ENCODE measurements at places on chromosomes 3 and 15.

- no peak for DNase-seq
These were observed 3.2 kb downstream of the IMPDH2 start for GRCh38 chr3:49025793-49026520.

DNA sequence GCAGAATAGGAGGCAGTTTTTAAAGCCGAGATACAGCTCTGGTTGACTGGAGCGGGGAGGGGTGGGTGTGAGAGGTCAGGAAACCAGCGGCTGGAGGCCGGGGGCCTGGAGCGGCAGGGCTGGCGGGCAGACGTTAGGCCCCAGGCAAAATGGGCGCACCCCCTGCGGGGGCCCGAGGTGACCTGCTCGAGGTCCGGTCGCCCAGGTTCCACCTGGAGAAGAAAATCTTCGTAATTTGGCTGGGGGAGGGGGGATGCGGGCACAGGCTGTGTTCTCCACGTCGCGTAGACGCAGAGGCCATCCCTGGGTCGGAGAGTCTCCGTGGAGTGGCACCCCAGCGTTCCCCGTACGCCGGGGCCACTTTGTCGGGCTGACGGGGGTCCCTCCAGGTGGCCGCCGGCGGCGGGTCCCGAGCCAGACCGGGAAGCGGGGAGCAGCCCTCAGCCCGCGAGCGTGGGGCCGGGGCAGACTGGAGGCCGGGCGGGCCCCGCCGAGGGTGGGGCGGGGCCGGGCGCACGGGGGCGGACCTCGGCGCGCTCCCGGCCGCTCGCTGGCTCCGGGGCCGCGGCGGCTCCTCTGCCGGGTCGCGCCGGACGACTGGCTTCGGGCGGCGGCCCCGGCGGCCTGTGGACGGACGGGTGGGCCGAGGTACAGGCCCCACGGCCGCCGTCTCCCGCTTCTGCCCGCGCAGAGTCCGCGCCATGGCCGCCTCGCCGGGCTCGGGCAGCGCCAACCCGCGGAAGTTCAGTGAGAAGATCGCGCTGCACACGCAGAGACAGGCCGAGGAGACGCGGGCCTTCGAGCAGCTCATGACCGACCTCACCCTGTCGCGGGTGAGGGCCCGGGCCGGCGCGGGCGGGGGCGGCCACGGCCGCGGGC, at the start of gene CRTC3:
Gene CRTC3, plus strand, starts transcription at position 553 of the 879 bp plus-strand sequence. Its CDS starts 149 bp downstream, at position 702.
- no peak for DNase-seq

- DNase-seq, result no peak
These were observed 18.8 kb downstream of the THAP10 start for GRCh38 chr15:70873232-70874054.

- DNase-seq, result no peak
These were observed 89.5 kb downstream of the MYH15 start for GRCh38 chr3:108420926-108421325.

DNA sequence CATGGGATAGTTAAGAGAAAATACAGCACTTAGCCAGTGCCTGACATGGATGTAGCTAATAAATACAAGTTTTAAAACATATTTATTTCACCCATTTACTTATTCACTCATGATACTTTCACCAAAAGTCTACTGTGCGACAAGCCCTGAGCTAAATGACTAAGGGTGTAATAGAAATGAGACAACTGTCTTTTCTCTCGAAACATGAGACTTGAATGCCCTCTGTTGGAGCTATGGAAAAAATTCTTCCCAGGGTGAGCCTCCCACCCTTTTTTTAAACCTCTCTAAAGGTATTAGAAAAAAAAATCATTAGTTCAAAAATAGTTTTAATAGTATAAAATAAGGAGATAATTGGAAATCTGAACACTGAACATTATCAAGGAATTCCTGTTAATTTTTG, 24.3 kb upstream of the RPL14 start:
- no peak for DNase-seq

GRCh38 chr3:121481106-121481880, 64.5 kb downstream of the POLQ start:
- no peak for DNase-seq

DNA sequence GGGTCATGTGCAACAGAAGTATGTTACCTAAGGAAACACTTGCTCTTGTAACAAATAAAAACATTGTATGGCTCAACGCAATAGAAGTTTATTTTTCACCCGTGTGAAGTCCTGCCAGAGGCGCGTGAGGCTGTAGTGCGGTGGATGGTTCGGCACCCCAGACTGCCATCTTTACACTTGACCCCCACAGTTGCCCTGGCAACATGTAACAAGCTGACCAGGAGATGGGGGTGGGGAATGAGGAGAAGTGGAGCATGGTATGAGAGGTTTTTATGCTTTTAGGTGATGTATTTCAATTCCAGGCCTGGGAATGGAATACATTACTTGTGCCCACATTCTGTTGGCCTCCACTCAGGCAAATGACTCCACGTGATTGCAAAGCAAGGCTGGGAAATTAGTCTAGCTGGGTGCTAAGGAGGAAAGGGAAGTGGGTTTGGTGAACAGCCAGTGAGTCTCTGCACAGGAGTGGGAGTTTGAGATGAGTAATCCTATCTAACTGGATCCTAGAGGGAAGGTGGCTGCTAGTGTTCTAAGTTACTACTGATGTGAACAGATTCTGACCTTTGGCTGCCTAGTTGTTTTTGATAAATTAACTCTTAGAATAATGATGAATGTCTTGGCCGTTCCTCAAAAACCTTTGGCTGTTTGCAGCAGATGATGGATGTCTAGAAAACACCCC, 33.8 kb upstream of the GREM1 start:
- DNase-seq, result no peak

DNA sequence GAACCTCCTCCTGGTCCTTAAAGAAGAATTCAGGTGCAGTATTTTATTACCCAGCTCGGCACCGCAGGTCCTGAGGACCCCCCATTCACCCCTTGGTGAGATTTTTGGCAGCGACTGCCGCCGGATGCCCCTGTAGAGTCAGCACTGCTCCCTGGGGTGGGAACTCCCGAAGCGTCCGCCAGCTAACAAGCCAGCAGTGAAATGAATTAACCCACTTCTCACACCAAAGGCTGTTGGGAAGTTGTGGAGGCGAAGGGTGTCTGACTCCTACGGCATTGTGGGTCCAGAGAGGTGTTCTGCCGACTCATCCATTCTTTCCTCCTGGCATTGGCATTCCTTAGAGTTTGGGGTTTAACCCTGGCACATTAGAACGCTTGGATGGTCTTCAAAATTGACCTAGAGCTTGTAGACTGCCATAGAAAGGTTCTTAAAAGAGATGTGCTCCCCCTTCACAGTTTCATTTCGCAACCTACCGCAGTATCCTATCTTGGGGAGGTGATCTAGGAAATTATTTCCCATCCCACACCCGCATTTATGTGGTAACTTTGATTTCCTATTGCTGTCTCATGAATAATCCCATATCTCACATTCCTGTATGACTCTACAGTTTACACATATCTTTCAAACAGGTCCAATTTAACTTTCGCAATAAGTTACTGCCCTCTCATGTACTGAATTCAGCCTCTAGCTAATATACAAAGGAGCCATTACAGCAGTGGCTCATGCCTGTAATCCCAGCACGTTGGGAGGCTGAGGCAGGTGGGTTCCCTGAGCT, 879 bp upstream of the EIF5A2 start:
- no peak for DNase-seq

DNA sequence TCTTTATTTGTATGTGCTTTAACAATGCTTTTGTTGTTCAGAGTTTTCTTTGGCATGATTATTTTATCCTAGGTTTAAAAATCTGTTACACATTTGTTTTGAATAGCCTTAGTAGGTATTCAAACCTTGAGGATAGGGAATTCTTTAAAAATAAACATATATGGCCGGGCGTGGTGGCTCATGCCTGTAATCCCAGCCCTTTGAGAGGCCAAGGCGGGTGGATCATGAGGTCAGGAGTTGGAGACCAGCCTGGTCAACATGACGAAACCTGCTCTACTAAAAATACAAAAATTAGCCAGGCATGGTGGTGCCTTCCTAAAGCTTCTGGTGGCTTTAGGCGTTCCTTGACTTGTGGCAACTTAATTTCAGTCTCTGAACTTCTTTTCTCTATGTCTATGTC, 743.3 kb upstream of the EPHA6 start:
- no peak for DNase-seq

DNA sequence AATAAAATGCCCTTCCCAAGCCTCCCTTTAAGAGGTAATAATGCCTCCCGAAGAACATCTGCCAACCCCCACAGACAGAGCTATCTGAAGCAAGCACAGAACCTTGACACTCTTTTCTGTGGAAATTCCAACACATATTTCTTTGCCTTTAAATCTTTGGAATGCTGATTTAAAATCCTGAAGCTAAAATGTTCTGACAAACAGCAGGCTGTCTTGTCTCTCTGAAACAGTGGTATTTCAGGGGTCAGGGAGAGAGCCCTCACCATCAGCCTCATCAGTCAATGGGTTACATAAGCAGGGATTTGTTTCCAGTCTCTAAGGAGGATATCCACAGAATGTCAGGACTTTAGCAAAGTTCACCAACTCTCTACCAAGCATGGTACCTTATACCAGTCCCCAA, 27.8 kb upstream of the ARHGEF3 start:
- no peak for DNase-seq

DNA sequence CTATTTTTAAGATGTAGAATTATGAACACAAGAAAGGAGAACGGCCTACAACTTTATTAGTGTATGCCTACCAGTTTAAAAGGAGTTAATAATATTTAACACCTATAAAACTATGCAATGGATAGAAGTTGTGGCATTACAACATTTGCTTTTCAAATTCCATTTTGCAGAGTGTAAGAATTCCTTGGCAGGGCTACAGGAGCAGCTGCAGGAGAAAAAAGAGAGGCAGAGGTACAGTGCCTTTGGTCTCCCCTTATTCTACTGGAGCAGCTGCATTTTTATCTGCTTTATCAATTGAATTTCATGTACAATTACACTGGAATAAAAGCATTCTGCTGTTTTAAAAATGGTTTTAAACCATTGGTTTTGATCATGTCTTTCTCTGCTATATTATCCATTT, 145.7 kb upstream of the KCNH8 start:
- DNase-seq, result no peak

- no peak for DNase-seq
These were observed 25.9 kb downstream of the PLD1 start for GRCh38 chr3:171784387-171784786.

Measured in ascending aorta (tissue), 2 donors.